ENCODE measurements at places on chromosomes 6 and 20.

GRCh38 chr6:12977206-12977605 lies 260.6 kb downstream of the PHACTR1 start:
- DNase-seq = no peak

DNA sequence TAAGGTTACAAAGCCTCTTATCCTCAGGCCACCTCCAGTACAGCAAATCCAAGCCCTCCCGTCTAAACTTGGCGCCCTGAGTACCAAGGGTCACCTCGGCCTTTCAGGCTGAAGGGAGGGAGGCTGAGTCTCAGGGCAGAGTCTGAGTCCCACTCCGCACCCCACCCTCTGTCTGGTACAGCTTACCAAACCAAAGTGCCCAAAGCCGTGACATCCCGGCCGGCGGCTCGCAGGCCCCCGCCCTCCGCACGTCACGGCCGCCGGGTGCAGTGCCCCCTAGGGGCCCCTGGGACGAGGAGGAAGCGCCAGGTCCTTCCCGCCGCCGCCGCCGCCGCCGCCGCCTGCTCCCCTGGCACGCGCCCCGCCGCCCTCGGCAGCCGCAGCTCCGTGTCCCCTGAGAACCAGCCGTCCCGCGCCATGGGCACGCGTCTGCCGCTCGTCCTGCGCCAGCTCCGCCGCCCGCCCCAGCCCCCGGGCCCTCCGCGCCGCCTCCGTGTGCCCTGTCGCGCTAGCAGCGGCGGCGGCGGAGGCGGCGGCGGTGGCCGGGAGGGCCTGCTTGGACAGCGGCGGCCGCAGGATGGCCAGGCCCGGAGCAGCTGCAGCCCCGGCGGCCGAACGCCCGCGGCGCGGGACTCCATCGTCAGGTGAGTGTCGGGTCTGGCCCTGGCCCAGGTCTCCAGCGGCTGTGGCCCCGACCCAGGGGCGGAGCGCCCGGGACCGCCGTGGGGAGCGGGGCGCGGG lies at the start of gene MTHFD1L:
Gene MTHFD1L (plus strand): TSS at position 297 of the 741 bp plus-strand sequence. CDS start 121 bp downstream, at position 418.
- DNase-seq = peak; percentile 75

GRCh38 chr6:166267526-166267925 lies 40.7 kb downstream of the PRR18 start:
- no peak for DNase-seq

- no peak for DNase-seq
Observed at GRCh38 chr6:115681978-115682775, 378.5 kb downstream of the FRK start.

DNA sequence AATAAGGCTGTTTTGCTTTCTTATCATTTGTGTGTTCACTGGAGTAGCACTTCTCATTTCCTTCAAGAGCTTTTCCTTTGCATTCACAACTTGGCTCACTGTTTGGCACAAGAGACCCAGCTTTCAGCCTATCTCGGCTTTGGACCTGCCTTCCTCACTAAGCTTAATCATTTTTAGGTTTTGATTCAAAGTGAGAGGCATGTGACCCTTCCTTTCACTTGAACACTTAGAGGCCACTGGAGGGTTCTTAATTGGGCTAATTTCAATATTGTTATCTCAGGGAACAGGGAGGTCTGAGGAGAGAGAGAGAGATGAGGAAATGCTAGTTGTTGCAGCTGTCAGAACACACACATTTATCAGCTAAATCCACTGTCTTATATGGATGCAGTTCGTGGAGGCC lies 82.9 kb upstream of the SCAF8 start:
- DNase-seq = no peak
